ENCODE measurements at places on chromosomes 7 and 10.
A peak's percentile ranks its signal among the peaks of the same experiment; 100 is the strongest.

- DNase-seq: peak; percentile 37
Observed at GRCh38 chr7:99514050-99514449, 9.6 kb downstream of the ZKSCAN5 start.

- no peak for DNase-seq
Observed at GRCh38 chr7:31785101-31785500, 98.1 kb downstream of the PPP1R17 start.

DNA sequence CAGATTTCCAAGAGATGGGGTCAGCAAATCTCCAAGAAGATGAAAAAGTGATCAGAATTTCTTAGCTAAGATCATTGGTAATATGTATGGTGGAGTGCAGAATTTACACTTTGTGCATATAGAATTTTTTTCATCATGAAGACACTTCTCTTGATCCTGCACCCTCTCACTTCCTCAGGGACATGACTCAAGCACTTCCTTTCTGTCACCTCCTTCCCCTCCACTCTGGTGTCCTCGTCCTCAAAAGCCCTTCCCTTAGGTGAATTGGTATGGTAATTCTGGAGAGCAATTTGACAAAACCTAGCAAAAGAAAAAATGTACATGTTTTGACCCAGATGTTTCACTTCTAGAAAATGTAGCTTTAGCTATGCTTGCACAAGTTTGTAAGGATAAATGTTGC is 18.1 kb downstream of the CALN1 start:
- no peak for DNase-seq

DNA sequence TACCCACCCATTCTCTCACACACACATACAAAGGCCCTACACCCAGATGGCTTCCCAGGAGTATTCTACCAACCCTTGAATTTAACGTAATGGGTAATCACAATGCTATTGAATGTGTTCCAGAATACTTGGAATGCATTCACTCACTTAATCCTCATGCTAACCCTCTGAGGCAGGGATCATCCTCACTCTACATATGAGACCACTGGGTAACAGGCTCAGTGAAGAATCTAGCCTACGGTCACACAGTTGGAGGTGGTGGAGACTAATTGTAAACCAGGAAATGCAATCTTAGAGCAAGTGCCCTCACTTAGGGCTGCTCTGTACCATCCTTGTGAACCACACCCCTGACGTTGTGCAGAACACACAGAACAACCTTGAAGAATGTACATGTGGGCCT is 87.5 kb downstream of the PPP1R3C start:
- no peak for DNase-seq

DNA sequence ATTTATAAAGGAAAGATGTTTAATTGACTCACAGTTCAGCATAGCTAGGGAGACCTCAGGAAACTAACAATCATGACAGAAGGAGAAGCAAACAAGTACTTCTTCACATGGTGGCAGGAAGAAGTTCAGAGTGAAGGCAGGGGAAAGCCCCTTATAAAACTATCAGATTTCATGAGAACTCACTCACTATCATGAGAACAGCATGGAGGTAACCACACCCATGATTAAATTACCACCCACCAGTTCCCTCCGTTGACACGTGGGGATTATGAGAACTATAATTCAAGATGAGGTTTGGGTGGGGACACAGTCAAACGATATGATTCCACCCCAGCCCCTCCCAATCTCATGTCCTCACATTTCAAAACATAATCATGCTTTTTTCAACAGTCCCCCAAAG is 124.2 kb upstream of the PCGF5 start:
- no peak for DNase-seq

DNA sequence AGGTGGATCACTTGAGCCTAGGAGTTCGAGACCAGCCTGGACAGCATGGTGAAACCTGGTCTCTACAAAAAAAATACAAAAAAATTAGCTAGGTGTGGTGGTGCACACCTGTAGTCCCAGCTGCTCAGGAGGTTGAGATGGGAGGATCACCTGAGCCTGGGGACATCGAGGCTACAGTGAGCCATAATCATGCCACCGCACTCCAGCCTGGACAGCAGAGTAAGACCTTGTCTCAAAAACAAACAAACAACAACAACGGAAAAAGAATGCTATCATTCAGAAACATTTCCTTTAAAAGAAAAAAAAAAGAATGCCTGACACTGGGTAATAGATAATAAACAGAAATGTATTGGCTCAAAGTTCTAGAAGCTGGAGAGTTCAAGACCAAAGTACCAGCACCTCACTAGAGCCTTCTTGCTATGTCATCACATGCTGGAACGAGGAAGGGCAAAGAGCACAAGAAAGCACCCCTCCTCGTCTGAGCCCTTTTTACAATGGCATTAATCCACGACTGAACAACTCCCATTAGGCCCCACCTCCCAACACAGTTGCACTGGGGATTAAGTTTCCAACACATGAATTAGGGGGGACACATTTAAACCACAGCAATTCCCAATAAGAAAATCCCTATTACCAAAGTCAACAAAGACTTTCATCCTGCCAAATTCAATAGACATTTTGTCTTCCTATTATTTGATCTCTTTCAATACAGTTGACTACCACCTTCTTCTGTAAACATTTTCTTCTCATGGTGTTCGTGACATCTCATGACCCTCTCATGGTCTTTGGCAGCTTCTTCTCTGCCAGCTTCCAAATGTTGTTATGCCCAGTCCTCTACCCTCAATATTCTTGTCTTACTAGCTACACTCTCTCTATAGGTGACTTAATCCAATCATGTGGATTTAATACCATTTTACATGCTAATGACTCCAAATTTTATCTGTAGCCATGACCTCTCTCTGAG is 20.0 kb downstream of the AKR1D1 start:
- DNase-seq: no peak

DNA sequence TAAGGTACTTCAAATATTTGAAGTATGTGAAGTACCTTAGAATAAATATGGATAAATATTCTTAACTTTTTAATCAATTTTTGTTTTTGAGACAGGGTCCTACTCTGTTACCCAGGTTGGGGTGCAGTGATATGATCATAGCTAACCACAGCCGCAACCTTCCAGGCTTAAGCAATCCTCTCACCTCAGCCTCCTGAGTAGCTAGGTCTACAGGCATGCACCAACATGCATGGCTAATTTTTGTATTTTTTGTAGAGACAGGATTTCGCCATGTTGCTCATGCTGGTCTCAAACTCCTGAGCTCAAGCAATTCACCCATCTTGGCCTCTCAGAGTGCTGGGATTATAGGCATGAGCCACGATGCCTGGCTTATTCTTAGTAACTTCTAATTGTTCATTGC is 119.4 kb upstream of the KAT6B start:
- DNase-seq: no peak

DNA sequence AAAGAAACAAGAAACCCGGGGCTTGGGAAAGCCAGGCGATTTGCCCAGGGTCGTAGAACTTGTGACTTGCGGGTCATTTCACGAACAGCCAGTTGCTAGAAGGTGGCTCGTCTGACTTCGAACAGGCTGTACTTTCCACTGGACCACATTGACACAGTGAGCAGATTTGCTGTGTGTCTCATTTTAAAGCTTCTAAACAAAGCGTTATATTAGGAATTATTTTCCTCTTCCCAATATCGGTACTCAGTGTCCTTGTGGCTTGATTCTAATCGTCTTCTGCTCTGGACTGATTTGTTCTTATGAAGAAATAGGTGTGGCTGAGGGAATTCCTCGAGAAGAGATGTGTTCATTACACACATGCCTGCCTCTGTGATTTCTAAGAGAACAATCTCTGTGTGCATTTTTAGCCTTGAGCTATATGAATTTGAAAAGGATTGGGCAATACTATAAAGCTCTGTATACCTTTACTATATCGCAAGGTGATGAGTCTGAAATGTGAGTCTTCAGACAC is 150.0 kb upstream of the PRR15 start:
- DNase-seq: no peak

- DNase-seq: peak; percentile 17
Observed at GRCh38 chr7:137747359-137748031, 99.3 kb downstream of the DGKI start.

GRCh38 chr7:150975536-150976319 is 2.4 kb downstream of the KCNH2 start:
- no peak for DNase-seq

DNA sequence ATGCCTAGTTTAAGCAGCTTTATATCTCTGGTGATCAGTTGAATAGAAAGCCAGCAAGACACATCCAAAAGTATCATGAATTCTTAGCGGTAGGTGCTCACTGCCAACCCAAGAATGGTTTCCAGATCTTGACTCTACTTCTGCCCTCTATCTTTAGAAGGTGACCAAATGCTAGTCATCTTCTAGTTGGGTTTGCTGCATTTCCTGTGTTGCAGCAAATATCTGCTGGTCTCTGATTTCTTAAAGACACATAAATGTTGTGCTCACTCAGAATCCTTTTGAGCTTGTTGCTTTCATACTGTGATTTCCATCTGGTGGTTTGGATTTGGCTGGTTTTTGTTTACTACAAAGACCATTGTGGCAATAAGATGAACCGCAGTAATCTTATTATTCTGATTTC is 2.2 kb downstream of the CDC123 start:
- DNase-seq: no peak

GRCh38 chr7:80373429-80374032 is 138.3 kb downstream of the GNAT3 start:
- DNase-seq: no peak

DNA sequence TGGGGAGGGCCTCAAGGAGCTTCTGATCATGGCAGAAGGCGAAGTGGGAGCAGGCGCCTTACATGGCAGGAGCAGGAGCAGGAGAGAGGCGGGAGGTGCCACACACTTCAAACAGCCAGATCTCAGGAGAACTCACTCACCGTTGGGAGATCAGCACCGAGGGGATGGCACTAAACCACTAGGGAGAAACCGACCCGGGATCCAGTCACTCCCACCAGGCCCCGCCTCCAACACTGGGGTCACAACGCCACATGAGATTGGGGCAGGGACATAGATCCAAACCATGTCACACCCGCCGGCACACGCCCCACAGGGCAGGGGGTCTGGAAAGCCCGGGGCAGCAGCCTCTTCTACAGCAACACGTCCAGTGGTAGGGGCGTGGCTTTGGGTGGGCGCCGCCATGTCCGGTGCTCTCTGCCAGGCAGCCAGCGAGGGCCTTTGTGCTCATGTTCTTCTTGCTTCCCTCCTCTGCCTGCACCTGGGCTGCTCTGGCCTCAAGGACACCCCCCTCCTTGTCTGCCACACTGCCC is 233.8 kb upstream of the SHH start:
- no peak for DNase-seq

DNA sequence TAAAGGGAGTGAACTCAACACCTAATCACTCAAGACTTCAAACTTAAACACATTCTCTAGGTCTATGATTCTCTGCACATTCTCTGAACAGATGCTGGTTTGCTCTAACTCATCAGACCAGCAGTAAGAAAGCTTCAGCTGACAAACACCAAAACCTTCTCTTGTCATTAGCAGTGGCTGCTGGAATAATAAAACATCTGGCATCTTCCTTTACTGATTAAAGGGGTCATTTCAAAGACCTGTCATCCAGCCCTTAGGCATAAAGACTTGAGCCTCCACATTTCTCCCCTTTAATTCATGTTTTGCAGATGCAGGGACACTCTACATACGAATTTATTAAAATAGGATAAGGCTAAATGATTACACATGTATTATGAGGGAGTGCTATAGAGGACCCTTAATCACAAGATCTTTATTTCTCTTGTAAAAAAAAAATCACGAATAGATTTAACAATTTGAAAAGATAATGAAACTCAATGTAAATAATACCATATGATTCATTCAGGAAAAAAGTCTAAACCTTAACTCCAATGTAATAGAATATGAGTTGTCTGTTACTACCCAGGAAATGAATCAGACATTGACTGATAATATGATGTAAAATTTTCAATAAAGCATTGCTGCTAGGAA is 152.4 kb upstream of the GNAI1 start:
- DNase-seq: peak; percentile 21

GRCh38 chr10:110794808-110795207 is 76.9 kb upstream of the PDCD4 start:
- no peak for DNase-seq

DNA sequence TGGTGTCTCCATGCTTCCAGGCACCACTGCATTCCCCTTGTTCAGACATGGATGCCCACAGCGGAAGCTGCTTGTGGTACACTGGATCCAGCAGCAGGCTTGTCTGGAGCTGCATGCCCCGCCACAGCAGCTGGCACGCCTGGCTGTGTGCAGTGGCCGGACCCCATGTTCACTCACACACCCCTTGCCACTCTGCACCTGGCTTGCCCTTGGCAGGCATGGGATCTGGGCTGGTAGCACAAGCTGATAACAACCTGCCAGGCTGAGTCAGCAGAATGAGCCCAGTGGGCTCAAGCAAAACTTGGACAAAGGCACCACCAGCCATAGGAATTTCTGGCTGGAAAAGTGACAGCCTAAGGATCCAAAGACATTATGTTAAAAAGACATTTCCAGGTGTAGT is 91.8 kb upstream of the TMEM168 start:
- DNase-seq: no peak

DNA sequence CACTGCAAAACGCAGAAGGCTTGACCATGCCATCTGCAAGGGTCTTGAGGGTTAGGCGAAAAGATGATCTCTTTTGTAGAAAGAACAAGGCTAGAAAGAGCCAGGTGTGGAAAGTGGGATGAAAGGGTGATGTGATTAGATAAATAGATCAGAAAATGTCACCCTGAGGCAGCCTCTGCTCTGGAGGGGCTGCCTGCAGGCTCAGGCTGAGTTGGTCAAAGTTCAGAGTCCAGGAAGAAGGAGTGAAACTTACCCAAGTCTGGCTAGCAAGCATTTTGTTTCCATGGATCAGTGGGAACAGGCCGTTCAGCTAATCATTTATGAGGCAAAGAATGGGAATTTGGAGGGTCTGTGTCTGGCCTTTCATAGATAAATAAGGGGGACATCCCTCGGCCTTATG is 79.7 kb downstream of the RGS10 start:
- DNase-seq: no peak

GRCh38 chr10:101960879-101961395 is 95.0 kb downstream of the ARMH3 start:
- no peak for DNase-seq

- DNase-seq: no peak
Observed at GRCh38 chr10:11144626-11145494, 127.2 kb downstream of the CELF2 start.

GRCh38 chr7:40760293-40760964 is 625.6 kb downstream of the SUGCT start:
- DNase-seq: no peak

GRCh38 chr10:129033340-129033739 is 433.7 kb upstream of the MGMT start:
- no peak for DNase-seq

Data from GM03348 (cell line).